Effector memory CD4-positive, alpha-beta T cell (primary cell): ENCODE measurements at places on chromosomes 7 and 10.

DNA sequence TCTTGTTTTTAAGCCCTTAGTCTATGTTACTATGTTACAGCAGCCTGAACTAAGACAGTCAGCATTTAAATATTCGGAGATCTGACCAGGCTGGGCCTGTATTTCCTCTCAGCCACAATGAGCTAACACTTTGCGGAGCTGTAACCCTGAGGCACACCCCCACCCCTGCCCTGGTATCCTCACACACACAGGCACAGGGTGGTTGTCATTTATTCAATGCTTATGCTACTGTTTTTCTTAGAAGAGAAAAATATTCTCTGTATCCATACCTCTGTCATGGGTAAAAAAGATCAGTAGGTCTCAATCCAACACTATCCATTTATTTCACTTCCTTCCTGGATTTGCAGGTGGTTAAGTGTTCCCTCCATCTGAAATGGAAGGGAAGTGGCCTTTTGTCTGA is 80.3 kb upstream of the TRIL start:
- H3K27me3 ChIP-seq, result no peaks in the 10 kb centered on the region
- H3K4me1 ChIP-seq, result no peaks in the 10 kb centered on the region
- H3K27ac ChIP-seq, result no peak overlapping the region

DNA sequence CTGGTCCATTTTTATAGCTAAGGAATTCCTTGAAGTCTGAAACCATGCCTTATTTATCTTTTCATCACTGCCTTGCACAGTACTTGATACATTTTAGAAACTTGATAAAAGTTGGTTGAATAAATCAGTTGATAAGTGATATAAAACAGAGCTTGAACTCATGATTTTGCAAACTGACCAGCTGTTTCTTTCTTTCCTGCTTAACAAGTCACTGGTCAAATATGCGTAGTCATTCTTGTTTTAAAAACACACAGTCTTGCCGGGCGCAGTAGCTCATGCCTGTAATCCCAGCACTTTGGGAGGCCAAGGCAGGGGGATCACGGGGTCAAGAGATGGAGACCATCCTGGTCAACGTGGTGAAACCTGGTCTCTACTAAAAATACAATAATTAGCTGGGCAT is 6.3 kb downstream of the TPST1 start:
- H3K27me3 ChIP-seq, result no peaks in the 10 kb centered on the region
- no peaks in the 10 kb centered on the region for H3K36me3 ChIP-seq
- H3K27ac ChIP-seq, result no peak overlapping the region
- H3K4me3 ChIP-seq, result no peak overlapping the region
- H3K4me1 ChIP-seq, result no peaks in the 10 kb centered on the region
- no peak for DNase-seq

- no peak overlapping the region for H3K4me3 ChIP-seq
- H3K27ac ChIP-seq, result no peak overlapping the region
- no peaks in the 10 kb centered on the region for H3K4me1 ChIP-seq
- no peaks in the 10 kb centered on the region for H3K36me3 ChIP-seq
Observed at GRCh38 chr10:123567984-123568739, 98.0 kb upstream of the GPR26 start.

DNA sequence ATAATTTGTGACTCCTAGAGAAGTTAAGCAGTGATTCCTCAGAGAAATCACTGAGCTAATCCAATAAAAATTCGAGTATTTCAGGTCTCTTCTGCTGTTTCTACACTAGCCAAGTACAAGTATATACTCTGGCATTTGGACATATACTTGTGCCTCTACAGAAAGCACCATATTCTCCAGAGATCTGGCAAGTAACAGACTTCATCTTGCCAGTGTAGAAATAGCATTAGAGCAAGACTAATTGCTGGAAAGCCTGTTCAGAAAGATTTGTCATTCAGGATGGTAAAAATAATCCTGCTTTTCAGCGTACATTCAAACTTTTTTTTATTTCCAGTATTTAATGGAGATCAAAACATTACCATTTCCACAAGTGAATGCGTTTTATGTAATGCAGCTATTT is 410.8 kb upstream of the ETV1 start:
- H3K4me3 ChIP-seq, result no peak overlapping the region
- H3K27ac ChIP-seq, result no peak overlapping the region
- H3K27me3 ChIP-seq, result no peaks in the 10 kb centered on the region
- DNase-seq, result no peak
- H3K4me1 ChIP-seq, result no peaks in the 10 kb centered on the region

DNA sequence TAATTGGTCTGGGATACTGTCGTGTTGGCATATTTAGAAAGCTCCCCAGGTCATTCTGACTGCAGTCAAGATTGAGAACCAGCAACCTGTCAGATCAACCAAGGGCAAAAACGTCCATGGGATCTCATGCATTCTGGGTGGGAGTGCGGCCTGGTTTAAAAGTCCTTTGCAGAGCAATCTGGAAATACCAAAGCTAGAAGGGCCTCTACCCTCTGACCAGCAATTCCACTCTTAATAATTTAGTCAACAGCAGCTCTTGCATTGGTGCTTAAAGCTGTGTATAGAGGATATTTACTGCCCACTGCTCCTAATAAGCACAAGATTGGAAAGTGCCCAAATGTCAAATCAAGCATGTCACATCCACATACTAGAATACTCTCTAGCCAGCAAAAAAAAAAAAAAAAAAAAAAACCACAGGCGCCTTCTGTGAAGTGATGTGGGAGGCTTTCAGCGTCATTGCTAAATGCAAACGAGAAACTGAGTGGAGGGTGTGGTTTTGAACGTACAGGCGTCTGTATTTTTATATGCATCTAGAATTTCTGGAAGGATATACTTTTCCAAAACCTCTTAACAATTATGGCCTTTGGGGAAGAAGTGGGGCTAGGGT is 44.8 kb upstream of the HSPA12A start:
- peaks cover 4% of the 10 kb centered on the region for H3K4me1 ChIP-seq
- no peaks in the 10 kb centered on the region for H3K27me3 ChIP-seq
- H3K27ac ChIP-seq, result no peak overlapping the region
- DNase-seq, result no peak
- no peaks in the 10 kb centered on the region for H3K36me3 ChIP-seq

DNA sequence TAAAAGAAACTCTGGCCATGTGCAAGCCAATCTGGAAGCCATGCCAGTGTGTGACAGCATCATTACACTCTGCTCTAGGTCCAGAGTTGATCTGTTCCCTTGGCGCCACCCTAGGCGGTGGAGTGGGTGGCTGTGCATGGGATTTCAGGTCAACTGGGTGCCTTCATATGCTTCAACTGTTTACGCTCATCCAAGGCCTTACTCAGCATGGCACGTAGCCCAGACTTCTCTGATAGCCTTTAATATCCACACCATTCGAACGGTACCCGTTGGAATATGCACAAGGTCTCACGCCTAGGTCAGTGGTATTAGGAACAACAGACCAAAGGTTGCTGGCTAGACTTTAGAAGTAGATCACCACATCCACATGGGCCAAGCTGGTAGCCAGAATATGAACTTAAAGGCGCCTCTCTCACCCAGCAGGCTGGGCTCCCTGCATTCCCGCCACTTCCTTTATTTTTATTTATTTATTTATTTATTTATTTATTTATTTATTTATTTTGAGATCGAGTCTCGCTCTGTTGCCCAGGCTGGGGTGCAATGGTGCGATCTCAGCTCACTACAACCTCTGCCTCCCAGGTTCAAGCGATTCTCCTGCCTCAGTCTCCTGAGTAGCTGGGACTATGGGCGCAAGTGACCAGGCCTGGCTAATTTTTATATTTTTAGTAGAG is 18.7 kb upstream of the ACHE start:
- H3K4me1 ChIP-seq, result no peaks in the 10 kb centered on the region
- H3K27ac ChIP-seq, result no peak overlapping the region
- DNase-seq, result no peak
- no peaks in the 10 kb centered on the region for H3K36me3 ChIP-seq

GRCh38 chr10:72814099-72814790 is 79.3 kb upstream of the OIT3 start:
- DNase-seq, result no peak
- no peaks in the 10 kb centered on the region for H3K27me3 ChIP-seq
- no peak overlapping the region for H3K4me3 ChIP-seq
- no peaks in the 10 kb centered on the region for H3K36me3 ChIP-seq
- H3K4me1 ChIP-seq, result no peaks in the 10 kb centered on the region
- H3K27ac ChIP-seq, result no peak overlapping the region

- no peaks in the 10 kb centered on the region for H3K36me3 ChIP-seq
- no peaks in the 10 kb centered on the region for H3K27me3 ChIP-seq
- no peak for DNase-seq
- H3K4me3 ChIP-seq, result no peak overlapping the region
Observed at GRCh38 chr7:106552645-106553445, 108.1 kb downstream of the CCDC71L start.

DNA sequence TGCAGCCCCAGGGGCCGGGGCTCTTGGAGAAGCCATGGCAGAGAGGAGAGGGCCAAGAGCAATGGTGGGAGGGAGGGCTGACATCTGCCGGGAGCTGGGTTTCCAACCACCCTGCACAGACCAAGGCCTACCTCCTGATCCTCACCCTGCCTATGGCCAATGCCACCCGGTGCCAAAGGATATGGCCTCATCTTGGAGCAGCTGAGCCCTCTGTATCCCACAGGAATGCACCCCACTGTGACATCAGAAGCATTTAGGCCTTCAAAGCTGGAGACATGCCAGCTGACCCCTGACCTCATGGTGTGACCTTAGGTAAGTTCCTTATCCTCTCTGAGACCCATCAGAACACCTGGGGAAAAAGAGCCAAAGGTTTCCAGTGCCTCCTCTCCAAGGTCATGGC is 113.6 kb upstream of the ZMIZ1 start:
- no peak overlapping the region for H3K27ac ChIP-seq
- DNase-seq, result no peak
- no peaks in the 10 kb centered on the region for H3K27me3 ChIP-seq
- no peak overlapping the region for H3K4me3 ChIP-seq
- H3K4me1 ChIP-seq, result no peaks in the 10 kb centered on the region
- H3K36me3 ChIP-seq, result no peaks in the 10 kb centered on the region

DNA sequence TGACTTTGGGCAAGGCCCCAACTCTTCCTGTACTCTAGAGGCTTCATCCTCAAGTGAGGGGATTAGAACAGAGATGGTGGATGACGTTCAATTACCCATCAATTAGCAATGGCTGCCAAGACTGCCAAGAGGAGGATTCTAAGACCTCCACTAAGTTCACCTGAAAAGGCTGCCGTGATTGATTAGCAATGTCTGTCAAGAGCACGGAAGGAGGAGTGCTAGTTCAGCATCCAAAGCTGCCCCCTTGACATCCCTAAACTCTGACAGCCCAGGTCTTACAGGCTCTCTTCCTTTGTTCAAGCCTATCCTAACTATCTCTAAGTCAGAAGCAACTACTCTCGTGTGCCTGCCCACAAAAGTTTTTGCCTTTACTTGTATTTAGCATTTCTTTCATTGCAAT is 68.4 kb downstream of the FAM53B start:
- peaks cover 99% of the 10 kb centered on the region for H3K4me1 ChIP-seq
- H3K27me3 ChIP-seq, result no peaks in the 10 kb centered on the region
- DNase-seq, result no peak
- no peak overlapping the region for H3K4me3 ChIP-seq
- peaks cover 8% of the 10 kb centered on the region for H3K36me3 ChIP-seq

DNA sequence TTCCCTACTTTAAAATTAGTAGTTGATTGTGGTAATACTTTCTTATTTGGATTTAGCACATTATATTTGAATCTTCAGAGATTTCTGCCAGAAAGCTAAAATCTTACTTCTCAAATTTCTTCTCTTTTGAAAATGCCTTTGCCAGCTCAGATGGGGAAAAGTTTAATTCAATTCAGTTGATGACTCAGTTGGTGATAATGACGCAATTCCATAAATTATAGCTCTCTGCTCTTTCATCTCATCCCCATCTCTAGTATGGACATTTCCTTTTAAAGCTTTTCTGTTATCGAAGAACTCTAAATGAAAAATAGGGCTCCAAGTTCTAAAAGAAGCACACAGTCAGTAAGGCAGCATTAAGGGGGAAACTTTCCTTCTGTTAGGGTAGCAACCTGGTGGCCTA is 25.5 kb downstream of the RNLS start:
- no peaks in the 10 kb centered on the region for H3K36me3 ChIP-seq
- H3K4me3 ChIP-seq, result no peak overlapping the region
- H3K27ac ChIP-seq, result no peak overlapping the region
- no peak for DNase-seq

GRCh38 chr10:77416311-77417135 is 221.1 kb downstream of the KCNMA1 start:
- no peaks in the 10 kb centered on the region for H3K27me3 ChIP-seq
- no peaks in the 10 kb centered on the region for H3K36me3 ChIP-seq
- H3K4me3 ChIP-seq, result no peak overlapping the region
- no peaks in the 10 kb centered on the region for H3K4me1 ChIP-seq
- DNase-seq, result no peak

DNA sequence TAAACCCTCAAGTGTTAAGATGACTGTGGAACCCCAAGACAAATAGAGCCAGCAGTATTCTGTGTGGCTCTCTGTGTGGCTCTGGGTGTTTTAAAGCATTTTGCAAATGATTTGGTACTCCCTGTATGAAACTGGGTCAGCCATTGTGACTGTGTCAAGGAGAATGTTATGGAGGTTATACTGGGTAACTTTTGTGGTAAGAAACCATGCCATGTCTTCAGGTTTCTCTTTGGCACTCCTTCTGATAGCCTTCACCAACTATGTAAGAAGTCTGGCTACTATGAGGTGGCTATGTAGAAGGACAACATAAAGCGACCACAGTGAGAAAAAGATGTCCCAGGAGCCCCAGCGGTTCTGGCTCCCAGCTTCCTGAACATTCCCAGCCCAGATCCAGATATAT is 226.6 kb upstream of the RHOBTB1 start:
- no peak for DNase-seq
- no peak overlapping the region for H3K27ac ChIP-seq

DNA sequence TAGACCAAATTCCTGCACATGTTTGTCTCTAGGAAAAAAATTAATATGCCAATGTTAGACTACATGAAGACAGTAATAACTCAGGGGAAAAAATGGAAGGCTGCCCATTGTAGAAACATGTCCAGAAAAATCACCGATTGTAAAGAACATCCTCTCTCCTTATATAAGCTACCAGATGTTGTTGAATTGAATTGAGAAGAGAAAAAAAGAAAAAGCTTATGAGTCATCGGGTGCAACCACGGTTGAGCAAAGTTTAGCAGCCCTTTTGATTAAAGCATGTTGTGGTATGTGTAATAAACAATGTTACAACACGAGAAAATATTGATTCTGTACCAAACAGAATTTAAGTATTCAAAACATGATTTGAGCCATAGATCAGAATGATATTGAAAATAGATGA is 102.3 kb upstream of the ARHGAP21 start:
- no peaks in the 10 kb centered on the region for H3K36me3 ChIP-seq
- H3K27me3 ChIP-seq, result no peaks in the 10 kb centered on the region
- DNase-seq, result no peak
- peak overlapping the region; percentile 19 for H3K4me3 ChIP-seq
- no peaks in the 10 kb centered on the region for H3K4me1 ChIP-seq

DNA sequence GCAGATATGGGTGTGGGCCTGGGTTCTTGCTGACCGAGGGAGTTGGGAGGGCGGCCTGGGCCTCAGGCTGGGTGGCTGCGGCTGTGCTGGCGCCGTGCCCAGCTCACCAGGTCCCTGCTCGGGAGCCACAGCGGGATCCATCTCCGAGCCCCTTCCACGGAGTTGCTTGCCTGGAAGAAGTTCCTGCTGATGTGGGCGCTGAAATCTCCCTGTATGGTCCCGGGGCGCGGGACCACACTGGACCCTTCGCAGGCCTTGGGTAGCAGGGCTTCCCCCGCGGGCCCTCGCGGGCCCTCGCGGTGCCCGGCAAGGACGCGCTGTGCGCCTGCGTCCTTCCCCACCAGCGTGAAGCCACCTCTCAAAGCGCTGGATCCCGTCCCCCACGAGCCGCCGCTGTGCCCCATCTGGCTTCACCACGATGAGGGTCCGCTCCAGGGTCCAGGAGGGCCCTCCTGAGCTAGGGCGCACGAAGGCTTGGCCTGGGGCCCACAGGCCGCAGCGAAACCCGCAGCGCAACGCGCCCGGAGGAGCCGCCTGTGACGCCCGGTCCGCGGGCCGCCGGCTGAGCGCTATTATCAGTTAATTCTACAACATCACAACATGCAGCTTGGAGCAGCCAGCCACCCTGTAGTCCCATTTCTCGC is 31.5 kb downstream of the RAB19 start:
- no peaks in the 10 kb centered on the region for H3K4me1 ChIP-seq
- no peaks in the 10 kb centered on the region for H3K36me3 ChIP-seq
- no peaks in the 10 kb centered on the region for H3K27me3 ChIP-seq
- H3K27ac ChIP-seq, result no peak overlapping the region
